Activated CD8-positive, alpha-beta memory T cell treated with anti-CD3 and anti-CD28 coated beads, Interleukin-2, amount 10 ng/mL, durations not matched to agents 7 days and 5 days (primary cell): ENCODE measurements at places on chromosomes 5 and 9. TPM values are rescaled to one million over a fixed set of nuclear protein-coding genes. Genes with fewer than 3 reads are reported as not detected.
A peak's percentile ranks its signal among the peaks of the same experiment; 100 is the strongest.

SURF2 gene
- 14.9 TPM for total RNA-seq

DNA sequence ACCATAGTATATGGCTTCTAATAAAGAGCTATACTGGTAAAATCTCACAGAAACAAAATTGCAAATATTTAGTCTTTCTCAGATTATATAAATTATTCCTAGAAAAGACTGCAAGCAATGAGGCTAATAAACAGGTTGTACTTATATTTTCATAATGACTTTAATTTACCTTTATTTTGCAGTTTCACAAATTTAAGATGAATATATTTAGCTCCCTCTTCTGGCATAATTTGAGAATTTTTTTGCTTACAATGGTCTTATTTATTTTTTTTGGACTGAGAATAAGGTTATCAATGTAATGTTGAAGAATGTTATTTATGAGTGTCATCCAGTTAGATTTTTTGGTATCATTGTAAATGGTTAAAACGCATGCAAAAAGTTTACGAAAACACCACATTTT lies 56.7 kb downstream of the PIK3R1 start:
- H3K36me3 ChIP-seq: peaks cover 29% of the 10 kb centered on the region
- no peak overlapping the region for H3K4me3 ChIP-seq
- no peak for DNase-seq
- peaks cover 82% of the 10 kb centered on the region for H3K4me1 ChIP-seq

- H3K36me3 ChIP-seq: no peaks in the 10 kb centered on the region
- peak; percentile 67 for DNase-seq
- peak overlapping the region; percentile 15 for H3K27ac ChIP-seq
- no peak overlapping the region for H3K4me3 ChIP-seq
- peaks cover 46% of the 10 kb centered on the region for H3K4me1 ChIP-seq
Observed at GRCh38 chr9:124291801-124292396, 34.1 kb downstream of the NEK6 start.

DNA sequence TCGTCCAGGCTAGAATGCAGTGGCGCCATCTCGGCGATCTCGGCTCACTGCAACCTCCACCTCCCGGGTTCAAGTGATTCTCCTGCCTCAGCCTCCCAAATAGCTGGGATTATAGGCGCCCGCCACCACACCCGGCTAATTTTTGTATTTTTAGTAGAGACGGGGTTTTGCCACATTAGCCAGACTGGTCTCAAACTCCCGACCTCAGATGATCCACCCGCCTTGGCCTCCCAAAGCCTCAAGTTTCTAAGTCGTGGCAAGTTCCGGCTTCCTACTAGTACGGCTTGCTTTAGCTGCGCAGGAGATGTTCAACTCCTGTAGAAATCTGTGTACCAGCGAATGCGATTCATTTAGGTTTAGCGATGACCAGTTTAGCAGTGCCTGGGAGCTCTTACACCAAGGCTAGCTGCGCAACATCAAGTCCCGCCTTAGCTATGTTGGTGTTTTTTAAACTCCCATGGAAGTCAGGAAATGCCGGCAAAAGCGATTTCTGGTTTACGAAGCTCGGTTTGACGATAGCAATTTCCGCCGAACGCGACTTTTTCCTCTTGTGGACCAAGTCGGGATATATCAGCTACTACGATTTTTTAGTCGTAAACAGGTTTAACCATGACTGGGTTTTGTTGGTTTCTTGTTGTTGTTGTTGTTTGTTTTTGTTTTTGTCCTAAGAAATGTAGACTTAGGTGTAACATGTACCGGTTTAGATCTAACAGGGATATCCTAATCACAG lies 46.4 kb downstream of the ANXA2R start:
- peak; percentile 80 for DNase-seq
- peak overlapping the region; percentile 94 for H3K4me3 ChIP-seq
- H3K36me3 ChIP-seq: peaks cover 24% of the 10 kb centered on the region
- H3K27ac ChIP-seq: peak overlapping the region; percentile 100
- no peaks in the 10 kb centered on the region for H3K27me3 ChIP-seq

GRCh38 chr5:101590384-101590783 lies 687.3 kb upstream of the ST8SIA4 start:
- H3K4me1 ChIP-seq: no peaks in the 10 kb centered on the region
- H3K27me3 ChIP-seq: no peaks in the 10 kb centered on the region
- H3K36me3 ChIP-seq: no peaks in the 10 kb centered on the region
- H3K27ac ChIP-seq: no peak overlapping the region

CRHBP gene
- total RNA-seq: not detected

ZNF454 gene
- total RNA-seq: not detected

DNA sequence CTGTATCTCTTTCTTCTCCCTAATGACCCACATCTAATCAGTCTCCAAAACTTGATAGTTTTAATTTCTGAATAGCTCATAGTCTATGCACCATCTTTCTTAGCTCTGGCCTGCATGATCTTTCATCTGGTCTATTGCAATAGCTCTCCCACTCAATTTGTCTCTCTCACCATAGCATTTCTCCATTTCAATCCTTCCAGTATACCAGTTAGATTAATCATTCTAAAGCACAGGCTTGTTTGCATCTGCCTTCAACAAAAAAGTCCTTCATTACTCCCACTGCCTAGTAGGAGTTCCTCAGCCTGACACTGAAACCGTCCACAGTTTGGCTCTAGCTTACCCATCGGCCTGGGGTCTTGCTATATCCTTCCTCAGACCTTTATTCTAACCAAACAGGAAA lies 344.9 kb downstream of the ENC1 start:
- H3K27me3 ChIP-seq: peaks cover 6% of the 10 kb centered on the region
- no peaks in the 10 kb centered on the region for H3K4me1 ChIP-seq
- no peak overlapping the region for H3K27ac ChIP-seq
- no peak for DNase-seq

GRCh38 chr5:171593976-171594375 lies 174.5 kb downstream of the FGF18 start:
- no peak overlapping the region for H3K4me3 ChIP-seq
- no peak for DNase-seq
- no peaks in the 10 kb centered on the region for H3K36me3 ChIP-seq
- H3K27ac ChIP-seq: no peak overlapping the region
- H3K4me1 ChIP-seq: no peaks in the 10 kb centered on the region
- no peaks in the 10 kb centered on the region for H3K27me3 ChIP-seq
